ENCODE measurements at places on chromosomes 5 and 9.
A peak's percentile ranks its signal among the peaks of the same experiment; 100 is the strongest.

DNA sequence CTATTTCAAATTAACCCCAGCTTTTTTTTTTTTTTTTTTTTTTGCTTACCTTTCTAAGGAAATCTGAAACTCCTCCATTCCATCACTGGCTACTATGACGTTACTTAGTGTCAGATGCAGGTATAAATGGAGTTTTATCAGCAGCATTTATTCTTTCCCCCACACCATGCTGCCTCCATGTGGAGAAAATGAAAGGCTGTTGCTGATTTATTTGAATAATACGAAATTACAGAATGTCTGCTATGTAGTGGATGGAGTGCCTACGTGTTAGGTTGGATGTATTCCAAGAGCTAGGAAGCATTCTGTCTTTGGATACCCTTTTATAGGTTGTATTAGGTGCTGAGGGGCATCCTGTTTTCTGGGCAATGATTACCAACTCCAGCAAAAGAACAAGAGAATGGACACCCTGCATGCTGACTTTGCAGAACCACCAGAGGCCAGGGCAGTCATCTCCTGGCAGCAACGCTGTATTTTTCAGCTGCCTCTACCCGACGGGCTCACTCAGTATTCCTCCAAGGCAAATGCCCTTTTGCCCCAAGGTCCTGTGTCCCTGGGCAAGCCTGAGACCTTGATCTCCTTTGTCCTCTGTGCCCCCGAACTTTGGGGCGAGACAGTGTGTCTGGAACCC lies 199.5 kb downstream of the ALDH1A1 start:
- no peak for DNase-seq
- no peaks in the 10 kb centered on the region for H3K36me3 ChIP-seq
- H3K4me1 ChIP-seq, result no peaks in the 10 kb centered on the region
- H3K27ac ChIP-seq, result no peak overlapping the region
- no peak overlapping the region for H3K4me3 ChIP-seq

DNA sequence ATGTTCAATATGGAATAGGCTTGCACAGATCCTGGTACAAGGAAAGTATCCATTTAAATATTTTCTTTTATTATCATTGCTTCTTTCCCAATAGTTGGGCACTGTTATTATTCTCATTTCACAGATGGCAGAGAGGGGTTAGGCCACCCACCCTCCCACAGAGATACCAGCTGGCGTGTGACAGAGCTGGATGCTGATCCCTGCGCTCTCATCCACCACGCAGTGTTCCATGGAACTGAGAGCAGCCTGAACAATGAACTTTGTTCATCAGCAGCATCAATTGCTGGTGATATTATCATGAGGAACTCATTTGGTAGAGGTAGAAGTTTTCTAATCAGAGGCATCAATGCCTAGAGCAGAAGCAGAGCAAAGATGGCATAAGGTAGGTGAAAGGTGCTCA lies 227.9 kb downstream of the ESM1 start:
- H3K27me3 ChIP-seq, result no peaks in the 10 kb centered on the region
- no peak for DNase-seq
- no peaks in the 10 kb centered on the region for H3K36me3 ChIP-seq
- no peak overlapping the region for H3K4me3 ChIP-seq

DNA sequence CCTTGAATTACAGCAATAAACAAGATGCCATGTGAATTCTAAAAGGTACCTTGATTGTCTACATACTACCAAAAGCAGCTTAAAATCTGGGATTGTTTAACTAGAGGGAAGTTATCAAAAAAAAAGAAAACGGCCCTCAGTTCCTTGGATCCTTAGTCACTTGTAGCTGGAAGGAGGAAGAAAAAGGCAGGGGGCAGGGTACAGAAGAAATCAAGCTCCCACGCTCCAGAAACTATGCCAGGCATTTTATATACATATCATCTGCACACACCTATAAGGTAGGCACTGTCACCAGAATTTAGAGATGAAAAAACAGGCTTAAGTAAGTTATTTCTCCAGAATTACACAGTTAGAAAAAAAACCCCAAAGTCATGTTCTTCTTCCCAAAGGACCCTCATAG lies 63.4 kb downstream of the SCAI start:
- no peak overlapping the region for H3K27ac ChIP-seq
- H3K4me3 ChIP-seq, result no peak overlapping the region
- H3K36me3 ChIP-seq, result no peaks in the 10 kb centered on the region

GRCh38 chr9:94945197-94946144 lies 219.0 kb downstream of the AOPEP start:
- no peaks in the 10 kb centered on the region for H3K27me3 ChIP-seq
- no peak overlapping the region for H3K4me3 ChIP-seq
- peaks cover 32% of the 10 kb centered on the region for H3K4me1 ChIP-seq
- peak overlapping the region; percentile 52 for H3K27ac ChIP-seq

DNA sequence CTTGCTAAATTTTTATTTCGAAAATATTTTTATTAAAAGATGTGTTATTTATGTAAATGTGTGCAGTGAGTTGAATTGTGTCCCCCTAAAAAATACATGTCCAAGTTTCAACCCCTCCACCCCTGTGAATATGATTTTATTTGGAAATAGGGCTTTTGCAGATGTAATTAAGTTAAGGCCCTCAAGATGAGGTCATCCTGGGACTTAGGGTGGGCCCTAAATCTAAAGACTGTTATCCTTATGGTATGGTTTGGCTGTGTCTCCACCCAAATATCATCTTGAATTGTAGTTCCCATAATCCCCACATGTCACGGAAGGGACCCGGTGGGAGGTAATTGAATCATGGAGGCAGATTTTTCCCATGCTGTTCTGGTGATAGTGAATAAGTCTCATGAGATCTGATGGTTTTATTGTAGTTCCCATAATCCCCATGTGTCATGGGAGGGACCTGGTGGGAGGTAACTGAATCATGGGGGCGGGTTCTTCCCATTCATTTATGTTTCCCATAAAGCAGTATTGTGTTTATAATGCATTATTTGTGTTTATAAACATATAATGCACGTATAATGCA lies 1.5 kb upstream of the TMED7 start:
- DNase-seq, result no peak
- no peak overlapping the region for H3K27ac ChIP-seq
- peaks cover 24% of the 10 kb centered on the region for H3K4me1 ChIP-seq
- no peak overlapping the region for H3K4me3 ChIP-seq
- no peaks in the 10 kb centered on the region for H3K36me3 ChIP-seq

GRCh38 chr5:61598126-61598525 lies 266.1 kb downstream of the ZSWIM6 start:
- no peaks in the 10 kb centered on the region for H3K36me3 ChIP-seq
- no peaks in the 10 kb centered on the region for H3K27me3 ChIP-seq
- no peak for DNase-seq
